ENCODE measurements at places on chromosomes 16 and 17.

DNA sequence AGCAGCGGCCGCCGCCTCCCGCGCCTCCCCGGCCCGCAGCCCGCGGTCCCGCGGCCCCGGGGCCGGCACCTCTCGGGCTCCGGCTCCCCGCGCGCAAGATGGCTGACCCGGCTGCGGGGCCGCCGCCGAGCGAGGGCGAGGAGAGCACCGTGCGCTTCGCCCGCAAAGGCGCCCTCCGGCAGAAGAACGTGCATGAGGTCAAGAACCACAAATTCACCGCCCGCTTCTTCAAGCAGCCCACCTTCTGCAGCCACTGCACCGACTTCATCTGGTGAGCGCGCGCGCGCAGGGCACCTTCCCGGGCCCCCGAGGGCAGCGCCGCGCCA is 258 bp downstream of the PRKCB start:
- no peak for DNase-seq

- no peak for DNase-seq
Observed at GRCh38 chr16:54878301-54878700, 52.4 kb upstream of the IRX5 start.

DNA sequence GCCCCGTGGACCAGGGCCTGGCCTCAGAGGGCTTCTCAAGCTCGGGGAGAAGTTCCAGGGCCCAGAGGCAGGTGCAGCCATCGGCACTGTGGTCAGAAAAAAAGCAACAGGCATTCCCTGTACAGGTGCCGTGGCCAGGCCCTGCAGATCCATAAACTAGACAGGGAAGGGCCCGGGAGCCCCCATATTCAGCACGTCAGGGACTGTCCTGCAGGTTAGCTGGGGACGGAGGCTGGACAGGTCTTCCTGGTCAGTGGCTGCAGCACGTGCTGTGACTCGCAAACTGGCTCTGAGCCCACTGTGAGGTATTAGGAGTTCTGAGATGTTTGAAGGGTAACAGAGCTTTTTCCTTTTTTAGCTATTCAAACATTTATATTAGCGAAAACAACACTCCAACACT is 15.0 kb upstream of the C16orf95 start:
- no peak for DNase-seq

- no peak for DNase-seq
Observed at GRCh38 chr16:22053921-22054341, 38.4 kb upstream of the VWA3A start.

- DNase-seq: no peak
Observed at GRCh38 chr17:18004345-18004744, 31.7 kb downstream of the DRC3 start.

GRCh38 chr16:69867784-69868560 is 83.2 kb upstream of the CLEC18A start:
- no peak for DNase-seq

GRCh38 chr17:41695954-41696757 is 7.5 kb downstream of the EIF1 start:
- DNase-seq: peak; percentile 79

GRCh38 chr17:13509527-13509926 is 92.2 kb downstream of the HS3ST3A1 start:
- no peak for DNase-seq

DNA sequence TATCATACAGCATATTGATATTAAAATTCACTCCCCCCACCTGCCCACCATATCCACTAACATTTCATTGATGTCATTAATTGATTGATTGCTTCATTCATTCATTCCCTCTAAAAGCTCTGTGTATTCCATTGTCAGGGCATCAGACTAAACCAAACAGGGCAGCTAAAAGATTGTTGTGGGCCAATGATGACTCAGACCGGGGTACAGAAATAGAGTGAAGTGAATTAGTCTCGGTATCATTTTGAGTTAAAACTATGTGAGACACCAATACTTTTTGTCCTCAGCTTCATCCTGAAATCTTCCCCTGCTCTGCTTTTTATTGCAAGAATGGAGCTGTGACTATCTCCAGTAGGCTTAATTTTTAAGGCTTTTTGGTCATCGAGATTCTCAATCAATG is 868.3 kb downstream of the CDH11 start:
- DNase-seq: no peak

GRCh38 chr16:51666074-51666473 is 515.0 kb upstream of the SALL1 start:
- no peak for DNase-seq

GRCh38 chr17:7341842-7342241 is 5.5 kb downstream of the ACAP1 start:
- DNase-seq: no peak

DNA sequence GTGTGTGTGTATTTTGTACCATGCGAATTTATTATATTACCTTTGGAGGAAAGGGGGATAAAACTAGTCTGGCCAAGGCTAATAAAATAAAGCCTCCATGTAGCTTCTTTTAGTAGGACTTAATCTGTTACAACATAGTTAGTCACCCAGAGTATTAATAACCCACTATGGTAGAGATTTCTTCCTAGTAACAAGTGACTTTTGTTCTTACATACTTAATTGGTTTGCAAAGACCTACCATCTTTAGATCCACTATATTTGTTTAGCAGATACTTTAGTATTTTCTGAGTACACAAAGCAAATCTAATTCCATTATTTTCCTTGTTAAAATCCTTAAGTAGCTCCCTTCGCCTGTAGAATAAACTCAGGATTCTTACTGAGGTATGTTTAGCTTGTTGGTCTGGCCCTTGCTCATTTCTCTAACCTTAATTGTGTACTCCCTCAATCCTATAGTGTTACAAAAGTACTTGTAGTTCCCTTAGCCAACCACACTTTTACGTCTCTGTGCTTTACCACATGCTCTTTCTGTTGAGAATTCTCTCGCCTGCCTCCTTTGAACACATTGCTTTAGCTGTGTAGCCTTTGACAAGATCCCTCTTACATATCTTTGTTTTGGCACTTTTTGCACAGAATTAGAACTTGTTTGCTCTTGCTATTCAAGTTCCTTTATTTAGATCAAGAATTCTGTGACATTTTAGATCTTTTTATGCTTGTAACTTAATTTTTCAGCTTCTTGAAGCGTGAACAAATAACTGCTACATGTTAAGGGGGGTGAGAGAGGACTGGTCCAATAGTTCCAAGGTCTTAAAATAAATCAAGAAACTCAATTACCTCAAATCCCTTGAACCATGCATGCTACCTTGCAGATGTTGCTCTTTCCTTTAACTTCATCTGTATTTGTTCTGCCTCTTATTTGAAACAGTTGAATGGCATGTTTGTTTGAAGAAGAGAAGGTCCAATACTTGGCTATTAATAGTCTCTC is 23.8 kb downstream of the CLTC start:
- no peak for DNase-seq

GRCh38 chr16:78137782-78138616 is 38.5 kb downstream of the WWOX start:
- DNase-seq: no peak

DNA sequence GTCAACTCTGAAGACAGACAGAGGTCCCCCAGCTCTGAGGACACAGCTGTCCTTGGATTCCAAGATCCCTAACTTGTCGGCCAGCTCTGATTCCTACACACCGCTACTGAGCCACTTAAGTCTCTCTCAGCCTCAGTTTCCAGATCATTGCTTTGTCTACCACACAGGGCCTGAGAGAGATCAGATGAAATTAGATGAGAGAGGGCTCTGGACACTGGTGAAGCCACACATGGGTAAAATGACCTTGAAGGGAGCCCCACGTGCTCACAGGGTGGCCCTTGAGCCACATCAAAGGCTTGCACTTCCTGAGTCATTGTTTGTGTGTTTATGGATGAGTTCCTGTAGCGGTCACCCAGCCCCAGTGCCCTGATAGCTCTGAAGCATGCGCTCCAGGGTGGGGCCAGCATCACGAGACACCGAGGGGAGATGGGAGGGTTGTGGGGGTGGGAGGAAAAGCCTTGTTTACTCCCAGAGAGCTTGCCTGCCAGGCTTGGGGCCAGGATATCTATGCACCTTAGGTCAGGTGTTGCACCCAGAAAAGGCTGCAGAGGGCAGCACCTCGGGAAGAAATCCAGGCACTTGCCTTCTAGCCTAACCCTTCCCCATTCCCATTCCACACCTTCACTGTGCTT is 32.7 kb upstream of the SLC6A2 start:
- no peak for DNase-seq

- DNase-seq: no peak
Observed at GRCh38 chr17:31875081-31875480, 16.0 kb upstream of the COPRS start.

- no peak for DNase-seq
Observed at GRCh38 chr16:31092330-31092729, 2.3 kb downstream of the VKORC1 start.

GRCh38 chr17:74214484-74215341 is 1.3 kb downstream of the TTYH2 start:
- no peak for DNase-seq

DNA sequence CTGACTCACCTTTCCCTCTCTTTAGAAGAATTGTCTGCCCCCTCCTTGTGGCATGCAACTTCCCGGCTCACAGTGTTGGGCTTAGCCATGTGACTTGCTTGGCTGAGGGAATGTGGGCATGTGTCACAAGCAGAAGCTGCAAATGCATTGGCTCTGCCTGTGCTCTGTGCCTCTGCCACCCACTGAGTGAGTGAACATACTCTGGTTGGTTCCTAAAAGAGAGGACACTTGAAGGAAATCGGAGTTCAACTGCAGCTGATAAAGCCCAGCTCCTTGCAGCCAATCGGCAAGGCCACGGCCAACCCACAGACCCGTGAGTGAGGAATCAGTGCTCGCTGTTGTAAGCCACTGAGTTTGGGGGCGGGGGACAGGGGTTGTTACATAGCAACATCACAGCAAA is 10.9 kb upstream of the GINS2 start:
- no peak for DNase-seq

- DNase-seq: no peak
Observed at GRCh38 chr16:896261-897199, 74.3 kb downstream of the LMF1 start.

GRCh38 chr17:36132421-36132831 is 28.8 kb downstream of the CCL4 start:
- DNase-seq: no peak

DNA sequence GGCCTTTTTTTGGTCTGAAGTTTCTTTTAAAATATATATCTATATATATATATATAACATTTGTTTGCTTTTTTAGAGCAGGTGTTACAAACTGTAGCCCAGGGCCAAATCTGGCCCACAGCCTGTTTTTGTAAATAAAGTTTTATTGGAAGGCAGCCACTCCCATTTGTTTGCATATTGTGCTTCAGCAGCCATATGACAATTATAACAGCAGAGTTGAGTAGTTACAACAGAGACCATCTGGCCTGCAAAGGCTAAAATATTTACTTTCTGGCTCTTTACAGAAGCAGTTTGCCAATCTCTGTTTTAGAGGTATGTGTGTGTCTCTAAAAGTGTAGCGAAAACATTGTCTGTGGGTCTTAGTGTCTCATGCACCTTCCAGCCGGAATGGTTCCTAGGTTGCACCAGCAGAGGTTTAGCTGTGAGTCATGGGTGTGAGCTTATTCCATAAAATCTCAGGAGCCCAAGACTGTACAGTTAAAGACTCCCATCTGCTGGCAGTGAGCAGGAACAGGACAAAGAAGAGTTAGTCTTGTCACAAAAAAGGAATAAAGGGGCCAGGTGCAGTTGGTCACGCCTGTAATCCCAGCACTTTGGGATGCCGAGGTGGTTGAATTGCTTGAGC is 23.8 kb downstream of the LCMT1 start:
- DNase-seq: no peak

DNA sequence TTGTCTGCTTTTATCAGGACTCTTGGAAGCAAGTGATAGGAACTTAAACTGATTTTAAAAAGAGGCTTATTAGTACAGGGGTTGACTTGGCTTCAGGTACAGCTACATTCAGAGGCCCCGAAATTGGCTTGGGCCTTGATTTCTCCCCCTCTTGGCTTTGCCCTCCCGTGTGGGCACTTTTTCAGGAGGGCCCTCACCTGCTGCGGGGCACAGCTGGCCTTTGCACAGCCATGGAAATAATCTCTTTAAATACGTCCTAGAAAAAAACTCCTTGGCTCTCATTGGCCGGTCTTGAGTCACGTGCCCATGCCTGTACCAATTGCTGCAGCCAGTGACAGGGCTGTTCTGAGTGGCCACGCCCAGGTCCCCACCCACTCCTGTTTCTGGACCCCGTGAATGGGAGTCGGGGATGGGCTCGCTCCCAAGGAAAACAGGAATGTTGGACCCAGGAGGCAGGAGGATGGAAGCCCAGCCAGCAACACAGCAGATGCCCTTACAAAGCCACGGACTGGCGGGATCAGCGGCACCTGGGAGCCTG is 15.0 kb downstream of the CA5A start:
- DNase-seq: no peak

DNA sequence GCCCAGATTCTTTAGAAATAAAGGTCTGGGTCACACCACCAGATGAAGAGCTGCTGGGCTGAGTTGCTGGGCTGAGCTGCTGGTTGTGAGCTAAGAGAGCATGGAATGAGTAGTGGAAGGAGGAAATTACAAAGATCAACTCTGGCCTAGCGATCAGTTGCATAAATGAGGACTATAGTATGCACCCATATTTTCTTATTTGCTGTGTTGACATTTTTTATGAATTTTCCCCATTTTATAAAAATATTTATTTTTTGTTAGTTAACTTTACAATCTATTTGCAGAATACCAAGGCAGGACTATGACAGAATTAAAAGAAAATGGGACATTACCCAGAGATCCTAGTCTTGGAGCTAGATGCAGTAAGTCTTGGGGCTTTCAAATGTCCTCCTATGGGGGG is 23.6 kb upstream of the SLC13A2 start:
- no peak for DNase-seq

GRCh38 chr17:49850218-49850610 is 2.3 kb upstream of the TAC4 start:
- DNase-seq: no peak

- no peak for DNase-seq
Observed at GRCh38 chr17:77506371-77506991, 365.7 kb downstream of the SEC14L1 start.

- peak; percentile 44 for DNase-seq
Observed at GRCh38 chr17:73255671-73256181, 6.0 kb downstream of the CPSF4L start.

GRCh38 chr17:4554441-4554996 is 665 bp downstream of the MYBBP1A start:
- DNase-seq: no peak

DNA sequence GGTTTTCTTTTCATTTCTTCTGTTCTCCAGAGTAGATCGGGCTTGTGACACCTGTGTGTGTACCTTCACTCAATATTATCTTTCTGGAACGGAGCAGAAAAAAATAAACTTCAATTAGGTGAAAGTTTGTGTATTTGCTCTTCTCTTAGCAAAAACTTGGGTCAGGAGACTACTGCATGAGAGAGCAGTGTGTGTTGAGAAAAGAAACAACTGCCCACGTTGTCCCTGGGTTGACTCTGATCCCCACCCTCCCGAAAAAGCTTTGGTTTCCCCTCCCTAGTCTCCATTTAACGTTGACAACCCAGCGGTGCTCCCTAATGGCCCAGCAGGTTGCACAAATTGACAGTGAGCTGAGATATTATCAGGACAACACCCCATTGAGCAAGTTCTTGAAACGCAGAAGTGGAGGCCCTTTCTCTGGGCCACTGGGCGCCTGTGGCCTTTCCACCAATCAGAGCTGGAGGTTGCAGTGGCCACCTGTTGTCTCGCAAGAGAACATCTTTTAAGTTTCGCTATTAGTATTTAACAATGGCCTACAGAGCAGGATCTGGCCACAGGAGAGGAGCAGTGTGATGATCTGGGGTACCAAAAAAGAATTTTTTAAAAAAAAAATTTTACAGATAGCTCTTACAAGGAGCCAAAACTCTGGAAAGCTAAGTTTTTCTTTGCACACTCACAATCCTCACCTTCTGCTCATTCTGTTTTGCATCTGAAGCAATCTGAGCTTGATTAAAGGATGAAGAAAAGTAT is 1.5 kb upstream of the TOX3 start:
- DNase-seq: no peak

Measured in stimulated activated CD4-positive, alpha-beta T cell treated with anti-CD3 and anti-CD28 coated beads, Interleukin-4, amount 100 ng/mL, for 48 hours (primary cell).